ENCODE measurements at places on chromosomes 11 and 22. TPM values are rescaled to one million over a fixed set of nuclear protein-coding genes. Genes with fewer than 3 reads are reported as not detected.
A peak's percentile ranks its signal among the peaks of the same experiment; 100 is the strongest.

DNA sequence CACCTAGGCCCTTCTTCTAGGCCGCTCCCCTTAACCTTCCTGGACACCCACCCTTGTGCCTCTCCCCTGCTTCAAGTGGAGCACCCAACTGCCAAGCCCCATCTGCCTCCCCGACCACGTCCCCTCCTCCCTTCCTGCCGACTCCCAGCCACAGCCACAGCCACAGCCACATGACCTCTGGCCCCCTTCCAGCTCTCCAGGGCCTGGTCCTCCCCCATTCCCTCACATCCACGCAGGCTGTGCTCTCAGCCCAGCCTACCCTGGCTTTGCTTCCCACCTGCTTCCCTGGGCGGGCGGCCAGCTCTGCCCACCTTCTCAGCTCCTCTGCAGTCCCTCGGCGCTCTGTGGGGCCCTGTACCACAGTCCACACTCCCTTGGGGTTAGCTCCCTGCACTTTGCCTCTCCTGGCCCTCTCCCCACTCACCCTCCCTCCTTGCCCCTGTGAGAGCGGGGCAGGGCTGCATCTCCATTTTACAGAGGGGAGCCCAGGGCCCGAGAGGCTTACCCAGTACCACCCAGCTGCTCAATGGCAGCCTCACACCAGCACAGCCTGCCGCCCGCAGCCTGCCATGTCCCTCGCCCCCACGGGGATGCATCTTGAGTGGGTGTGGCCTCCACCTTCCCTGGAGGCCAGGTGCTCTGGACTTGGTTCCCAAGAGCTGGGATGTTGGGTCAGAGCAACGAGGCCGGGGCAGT is 20.3 kb downstream of the PARVG start:
- DNase-seq: no peak

DNA sequence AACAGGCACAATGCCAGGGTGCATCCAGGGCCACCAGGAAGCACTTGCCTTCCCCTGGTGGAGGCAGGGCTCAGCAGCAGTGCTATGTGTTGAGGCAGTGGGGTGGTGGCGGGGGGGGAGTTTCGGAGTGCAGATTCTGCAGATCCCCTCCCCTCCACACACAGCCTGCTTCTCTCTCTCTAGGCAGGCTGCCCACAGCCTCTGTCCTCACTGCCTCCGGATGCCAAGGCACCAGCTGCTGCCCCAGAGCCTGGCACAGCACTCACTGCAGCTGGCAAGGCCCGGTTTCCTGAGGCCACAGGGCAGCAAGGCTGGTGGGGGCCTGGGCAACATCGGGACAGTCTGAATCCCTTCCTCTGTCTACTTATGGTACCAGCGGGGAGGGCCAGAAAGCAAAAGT is 35.8 kb downstream of the NRXN2 start:
- DNase-seq: no peak

DNA sequence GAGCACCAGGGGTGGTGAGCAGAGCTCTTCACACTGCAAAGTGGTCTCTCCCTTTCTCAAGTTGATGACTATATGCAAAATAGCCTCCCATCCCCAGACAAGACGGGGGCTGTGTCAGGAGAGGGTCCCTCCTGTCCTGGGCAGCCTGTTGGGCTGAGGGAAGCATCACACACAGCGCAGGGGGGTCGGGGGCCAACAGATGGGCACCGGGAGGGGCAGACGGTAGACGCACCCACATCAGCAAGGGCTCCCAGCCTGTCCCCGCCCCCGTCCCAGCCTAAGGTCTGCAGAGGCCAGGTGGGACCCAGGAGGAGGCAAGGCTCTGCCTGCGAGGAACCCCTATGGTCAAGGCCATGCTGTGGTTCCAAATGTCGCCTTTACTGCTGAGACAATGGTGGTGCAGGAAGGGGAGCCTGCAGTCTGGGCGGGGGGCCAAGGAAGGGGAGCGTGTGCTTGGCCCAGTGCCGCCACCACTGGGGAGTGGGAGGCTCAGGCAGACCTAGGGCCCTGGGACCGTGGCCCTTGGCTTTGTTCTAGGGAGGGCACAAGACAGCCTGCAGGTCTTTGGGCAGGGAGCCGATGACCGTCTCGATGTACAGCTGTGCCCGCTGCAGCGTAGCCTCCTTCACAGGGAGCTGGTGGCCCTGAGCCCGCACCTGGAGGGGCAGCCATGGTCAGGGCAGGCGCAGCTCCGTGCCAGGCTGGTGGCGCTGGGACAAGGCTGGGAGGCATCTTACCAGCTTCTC is 4.3 kb upstream of the PLXNB2 start:
- no peak for DNase-seq

DNA sequence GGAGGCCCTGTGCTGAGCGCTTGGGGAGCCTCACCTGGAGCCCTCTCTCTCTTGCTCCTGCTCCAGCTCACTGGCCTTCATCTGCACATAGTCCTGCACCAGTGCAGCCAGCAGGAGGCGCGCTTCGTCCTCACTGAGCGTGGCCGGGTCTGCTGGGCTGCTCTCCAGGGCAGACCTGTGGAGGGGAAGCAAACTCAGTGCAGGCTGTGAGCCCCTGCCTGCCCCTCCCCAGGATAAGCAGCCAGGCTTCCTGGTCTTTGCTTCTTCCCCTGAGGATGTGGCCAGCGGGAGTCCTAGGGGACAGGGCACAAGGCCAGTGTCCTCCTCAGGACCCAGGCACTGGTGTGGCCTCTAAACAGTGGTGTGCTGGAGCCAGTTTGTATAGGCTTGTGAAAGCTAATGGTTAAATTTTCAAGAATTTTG is 2.2 kb downstream of the CALCA start:
- peak; percentile 36 for DNase-seq

- peak; percentile 42 for DNase-seq
Measured at GRCh38 chr11:67024410-67024809, 1.5 kb downstream of the SYT12 start.

Gene GAB4
- total RNA-seq: not detected

GRCh38 chr11:88359541-88359940 is 22.0 kb upstream of the CTSC start:
- no peak for DNase-seq

Gene MS4A7
- total RNA-seq: not detected

DNA sequence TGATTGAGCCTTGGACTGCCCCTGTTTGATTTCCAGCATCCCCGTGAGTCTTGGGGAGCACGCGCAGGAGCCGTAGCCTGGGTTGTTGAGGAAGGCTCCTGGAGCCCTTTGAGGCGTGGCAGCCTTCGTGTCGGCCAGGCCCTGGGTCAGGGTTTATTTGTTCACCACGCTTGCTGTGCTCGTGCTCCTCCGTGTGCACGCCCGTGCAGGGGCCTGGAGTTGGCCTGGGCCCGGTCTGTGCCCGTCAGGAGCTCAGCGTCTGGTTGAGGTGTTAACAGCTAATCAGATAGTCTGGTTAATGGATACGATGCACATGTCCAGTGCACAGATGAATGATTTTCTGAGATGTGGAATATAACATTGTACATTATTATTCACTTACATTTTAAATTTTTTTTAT is 8.0 kb downstream of the IGHMBP2 start:
- no peak for DNase-seq

All from activated T-cell treated with anti-CD3 and anti-CD28 coated beads, Interleukin-2, amount 50 U/mL, for 4 hours (primary cell).